ENCODE measurements at places on chromosomes 1 and 21.
A peak's percentile ranks its signal among the peaks of the same experiment; 100 is the strongest.

DNA sequence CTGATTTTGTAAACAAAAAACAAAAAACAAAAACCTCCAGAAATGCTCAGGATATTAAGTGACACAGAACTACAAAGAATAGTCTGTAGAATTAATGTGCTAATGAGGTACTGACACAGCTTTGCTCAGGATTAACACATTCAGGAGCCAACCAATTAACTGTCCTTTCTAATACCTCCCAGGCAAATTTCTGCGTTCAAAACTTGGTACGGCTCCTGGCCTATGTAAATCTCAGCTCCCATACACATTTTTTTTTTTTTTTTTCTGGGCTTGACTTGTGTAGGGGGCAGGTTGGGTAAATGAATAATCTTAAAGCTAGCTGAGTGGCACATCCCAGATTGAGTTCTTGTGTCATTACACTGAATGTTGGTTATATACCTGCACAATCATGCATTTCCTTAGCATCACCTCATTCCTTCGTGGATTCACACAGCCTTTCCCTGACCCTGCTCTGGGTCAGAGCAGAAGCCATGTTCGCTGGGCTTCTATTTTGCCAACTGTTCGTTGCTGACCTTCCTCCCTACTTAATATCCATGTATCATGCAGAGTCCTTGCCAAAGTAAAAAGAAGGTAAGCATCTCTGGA is 12.6 kb upstream of the IER5 start:
- no peak for DNase-seq

GRCh38 chr21:45570826-45571601 is 28.8 kb upstream of the SLC19A1 start:
- peak; percentile 32 for DNase-seq

DNA sequence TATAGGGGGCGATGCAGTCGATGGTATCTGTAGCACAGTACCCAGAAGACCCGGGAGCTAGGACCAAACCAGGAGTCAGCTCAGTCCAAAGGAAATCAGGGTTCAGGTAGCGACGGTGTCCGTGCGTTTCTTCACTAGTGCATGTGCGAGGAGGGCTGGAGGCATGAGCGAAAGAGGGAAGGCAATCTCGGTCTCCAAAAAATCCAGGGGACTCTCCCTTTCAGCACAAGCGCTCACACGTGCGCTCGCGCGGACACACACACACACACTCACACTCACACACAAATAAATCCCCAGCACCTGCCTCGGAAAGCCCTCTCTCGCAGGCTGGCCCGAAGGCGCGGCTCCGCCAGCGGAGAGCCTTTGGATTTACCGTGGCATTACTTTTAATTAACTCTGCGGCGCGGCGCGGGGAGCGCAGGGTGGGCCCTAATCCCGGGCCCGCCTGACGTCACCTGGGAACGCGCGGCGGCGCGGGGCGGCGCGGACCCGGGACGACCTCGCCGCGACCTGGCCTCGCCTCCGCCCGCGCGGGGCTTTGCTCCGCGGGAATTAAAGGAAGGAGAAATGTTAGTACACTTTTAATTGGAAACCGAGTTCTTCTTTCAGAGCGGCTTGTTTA is 121.2 kb downstream of the LMX1A start:
- no peak for DNase-seq

- DNase-seq: no peak
Measured at GRCh38 chr1:160671603-160672517, 25.0 kb upstream of the SLAMF1 start.

DNA sequence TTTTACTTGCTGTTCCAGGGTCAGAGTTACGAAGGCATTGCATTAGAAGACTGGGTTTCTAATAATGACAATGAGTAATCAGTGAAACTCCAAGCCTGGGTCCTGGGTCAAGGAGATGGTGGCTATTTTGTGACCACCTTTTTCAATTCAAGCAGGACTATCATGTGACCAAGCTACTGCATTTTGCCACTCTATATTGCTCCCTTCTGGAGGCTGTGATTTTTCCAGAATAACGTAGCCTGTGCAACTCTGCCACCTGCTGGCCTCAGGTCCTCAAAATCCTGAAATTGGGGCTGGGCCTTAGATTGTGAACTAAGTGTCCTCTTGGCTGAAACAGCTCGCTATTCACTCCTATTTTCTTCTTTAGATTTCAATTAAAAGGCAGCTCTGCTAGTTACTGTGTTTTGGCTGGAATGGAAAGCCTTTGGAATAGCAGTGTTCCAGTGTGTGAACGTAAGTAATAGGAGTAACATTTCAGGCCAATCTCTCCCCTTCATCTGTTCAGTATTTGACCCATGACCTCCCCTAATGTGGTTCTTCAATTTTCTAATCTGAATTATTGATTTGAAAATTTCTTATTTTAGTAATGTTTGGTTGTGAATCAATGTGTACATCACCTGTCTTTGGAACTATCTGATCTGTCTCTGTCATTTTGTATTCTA is 52.9 kb upstream of the CD46 start:
- peak; percentile 65 for DNase-seq

All from activated CD8-positive, alpha-beta memory T cell treated with anti-CD3 and anti-CD28 coated beads for 24 hours (primary cell).